AG09319 (cell line): ENCODE measurements at places on chromosomes 11 and 22.

- no peak for DNase-seq
Observed at GRCh38 chr22:24500277-24500820, 5.2 kb downstream of the UPB1 start.

- no peak for DNase-seq
Observed at GRCh38 chr11:92125321-92125720, 99.3 kb upstream of the FAT3 start.

- no peak for DNase-seq
Observed at GRCh38 chr11:75350743-75351540, 519 bp downstream of the ARRB1 start.

DNA sequence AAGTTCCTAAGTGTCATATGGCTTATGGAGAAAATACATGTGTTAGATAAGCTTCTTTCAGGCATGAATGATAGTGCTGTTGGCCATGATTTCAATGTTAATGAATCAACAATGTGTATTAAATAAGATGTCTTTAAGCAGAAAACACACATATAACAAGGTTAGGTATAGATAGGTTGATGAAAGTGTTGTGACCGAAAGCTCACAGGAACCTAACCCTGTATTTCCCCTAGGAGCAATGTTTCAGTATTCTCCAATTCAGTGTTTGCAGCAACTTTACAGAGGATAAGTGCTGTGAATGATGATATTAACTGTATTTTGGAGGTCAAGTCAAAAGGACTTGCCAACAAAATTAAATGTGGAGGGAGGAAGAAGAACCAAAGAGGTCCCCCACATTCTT, 82.8 kb upstream of the PRDM11 start:
- DNase-seq, result no peak

- no peak for DNase-seq
Observed at GRCh38 chr22:45892681-45893461, 84.1 kb downstream of the WNT7B start.

DNA sequence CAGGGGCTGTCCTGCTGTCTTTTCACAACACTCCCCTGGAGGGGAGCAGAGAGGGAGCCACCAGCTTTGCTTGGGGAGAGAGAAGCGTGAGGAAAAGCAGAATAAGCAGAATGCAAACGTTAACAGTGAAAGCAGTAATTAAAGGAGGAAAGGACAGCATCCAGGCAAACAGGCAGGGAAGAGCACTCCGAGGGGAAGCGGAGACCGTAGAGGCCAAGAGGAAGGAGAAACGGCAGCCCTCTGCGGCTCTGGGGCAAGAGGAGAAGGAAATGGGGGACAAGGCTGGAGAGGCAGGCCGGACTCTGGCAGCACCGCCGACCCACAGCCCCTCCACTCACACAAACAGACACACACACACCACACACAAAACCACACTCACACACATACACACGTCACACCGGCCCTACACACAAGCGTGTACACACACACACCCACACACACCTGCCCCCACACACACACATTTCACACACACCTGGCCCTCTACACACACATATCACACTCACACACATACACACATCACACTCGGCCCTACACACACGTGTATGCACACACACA, 449.8 kb downstream of the SOX6 start:
- no peak for DNase-seq
